ENCODE measurements at places on chromosomes 3 and 15.
A peak's percentile ranks its signal among the peaks of the same experiment; 100 is the strongest.

DNA sequence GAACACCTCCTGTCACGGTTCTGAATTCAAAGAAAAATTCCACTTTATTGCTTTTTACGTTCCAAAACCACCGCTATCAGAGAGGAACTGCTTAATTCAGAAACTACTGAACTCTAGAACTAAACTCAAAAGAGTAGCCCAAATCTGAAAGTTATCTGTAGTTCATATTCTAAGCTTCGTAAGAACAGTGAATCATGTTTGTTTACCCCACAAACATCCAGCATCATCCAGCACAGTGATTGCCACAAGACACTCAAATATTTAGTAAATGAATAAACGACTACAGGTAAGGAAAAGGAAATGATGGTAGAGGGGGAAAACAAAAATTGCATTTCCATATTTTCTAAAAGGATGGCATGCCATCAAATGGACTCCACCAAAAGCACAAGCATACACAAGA is 32.3 kb downstream of the VPS13C start:
- DNase-seq = no peak

- no peak for DNase-seq
These were observed 108.8 kb downstream of the TOP2B start for GRCh38 chr3:25555695-25556437.

DNA sequence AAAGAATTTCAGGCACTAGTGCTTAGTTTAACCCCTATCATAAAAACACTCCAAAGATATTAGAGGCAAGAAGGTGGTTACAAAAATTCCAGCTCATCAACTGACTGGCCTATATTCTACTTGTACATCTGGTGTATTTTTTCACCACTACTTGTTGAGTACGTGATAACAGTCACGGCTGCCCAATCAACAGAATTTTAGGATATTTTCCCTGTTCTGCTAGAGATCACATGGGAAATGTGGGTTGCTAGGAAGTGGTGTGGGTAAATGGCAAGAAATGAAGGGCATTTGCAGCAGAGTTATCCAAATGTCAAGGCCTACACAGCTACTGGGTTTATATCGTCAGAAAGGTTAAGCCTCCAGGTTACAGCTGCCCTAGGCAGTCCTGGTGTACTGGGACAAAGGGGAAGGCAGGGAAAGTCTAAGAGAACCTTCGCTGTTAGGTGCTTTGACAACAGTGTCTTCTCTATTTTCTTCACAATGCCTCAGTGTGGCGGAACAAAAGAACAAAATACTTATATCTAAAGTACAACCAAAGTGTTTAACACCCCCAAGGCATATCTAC is 81.9 kb downstream of the FMN1 start:
- DNase-seq = no peak

DNA sequence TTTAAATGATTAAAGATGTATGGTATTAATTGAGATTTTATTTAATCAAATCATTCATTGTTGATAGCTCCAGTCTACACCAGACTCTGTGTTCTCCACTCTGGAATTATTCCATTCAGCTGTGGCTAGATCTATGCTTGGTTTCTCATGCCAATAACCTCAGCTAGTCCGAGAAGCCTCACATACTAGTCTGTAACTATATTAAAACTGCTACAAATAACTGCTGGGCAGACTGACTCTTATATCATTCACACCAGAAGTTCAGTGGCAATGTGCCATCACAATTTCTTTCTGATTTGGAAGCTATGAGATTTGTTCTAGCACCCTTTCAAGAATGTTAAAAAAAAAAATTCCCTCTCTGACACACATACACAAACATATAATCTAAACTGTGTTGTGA is 947.3 kb downstream of the ROBO1 start:
- DNase-seq = no peak

GRCh38 chr3:190865828-190866227 is 3.3 kb upstream of the GMNC start:
- no peak for DNase-seq

DNA sequence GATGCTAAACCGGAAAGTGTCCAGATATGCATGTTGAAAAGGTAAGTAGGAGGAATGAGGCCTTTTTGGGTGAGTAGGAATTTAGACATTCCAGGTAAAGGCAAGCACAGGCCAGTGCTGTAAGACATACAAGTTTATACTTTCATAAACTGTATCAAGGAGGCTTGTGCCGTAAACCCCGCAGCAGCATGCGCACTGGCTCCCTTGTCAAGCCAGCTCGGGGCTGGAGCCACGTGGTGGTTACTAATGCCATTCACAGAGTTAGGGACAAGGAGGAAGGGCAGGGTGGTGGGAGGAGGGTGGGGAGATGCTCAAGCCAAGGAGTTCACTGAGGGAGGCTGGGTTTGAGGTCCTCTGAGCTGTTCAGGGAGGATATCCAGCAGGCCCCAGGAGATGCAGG is 35.8 kb downstream of the PLD1 start:
- no peak for DNase-seq

GRCh38 chr15:39908186-39908585 is 11.9 kb downstream of the GPR176 start:
- no peak for DNase-seq

DNA sequence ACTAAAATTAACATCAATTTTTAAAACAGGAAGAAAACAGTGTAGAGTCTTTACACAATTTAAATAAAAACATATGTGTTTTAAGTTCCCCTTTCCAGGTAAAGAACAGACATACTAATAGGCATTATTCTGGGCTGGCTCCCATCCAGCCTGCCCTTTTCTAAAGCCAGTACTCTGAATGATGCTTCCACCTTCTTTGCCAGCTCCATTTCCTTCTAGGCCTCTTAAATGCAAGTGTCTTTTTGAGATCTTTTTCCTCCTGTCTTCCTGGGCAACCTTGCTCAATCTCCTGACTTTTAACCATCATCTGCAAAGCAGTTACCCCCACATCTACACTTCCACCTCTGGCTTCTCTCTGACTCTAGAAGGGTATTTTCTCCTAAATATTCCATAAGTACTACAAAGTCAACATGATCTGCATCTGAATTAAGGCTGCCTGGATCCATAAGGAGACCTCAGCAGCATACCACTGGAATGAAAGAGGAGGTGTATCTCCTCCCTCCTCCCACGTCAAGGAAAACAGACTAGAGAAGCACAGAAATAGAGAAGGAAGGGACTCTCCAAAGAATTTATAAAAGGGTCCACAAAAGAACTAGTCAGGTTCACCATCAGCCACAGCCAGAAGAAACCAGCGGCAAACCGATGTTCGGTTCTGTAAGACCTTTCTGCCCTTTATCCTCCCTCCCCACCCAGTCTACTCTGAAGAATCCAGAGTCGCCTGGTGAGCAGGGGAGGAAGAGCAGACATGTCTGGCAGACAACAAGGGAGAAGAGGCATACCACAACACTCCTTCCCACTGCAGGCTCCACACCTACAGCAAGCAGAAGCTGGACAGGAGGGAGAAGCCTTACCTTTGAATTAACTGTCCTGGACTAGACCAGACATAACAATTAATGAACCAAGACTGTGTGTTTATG is 47.1 kb downstream of the GOLIM4 start:
- no peak for DNase-seq

GRCh38 chr3:54706738-54707137 is 221.1 kb downstream of the LRTM1 start:
- no peak for DNase-seq

- DNase-seq = no peak
These were observed 377.8 kb downstream of the KCNH8 start for GRCh38 chr3:19526071-19526470.

DNA sequence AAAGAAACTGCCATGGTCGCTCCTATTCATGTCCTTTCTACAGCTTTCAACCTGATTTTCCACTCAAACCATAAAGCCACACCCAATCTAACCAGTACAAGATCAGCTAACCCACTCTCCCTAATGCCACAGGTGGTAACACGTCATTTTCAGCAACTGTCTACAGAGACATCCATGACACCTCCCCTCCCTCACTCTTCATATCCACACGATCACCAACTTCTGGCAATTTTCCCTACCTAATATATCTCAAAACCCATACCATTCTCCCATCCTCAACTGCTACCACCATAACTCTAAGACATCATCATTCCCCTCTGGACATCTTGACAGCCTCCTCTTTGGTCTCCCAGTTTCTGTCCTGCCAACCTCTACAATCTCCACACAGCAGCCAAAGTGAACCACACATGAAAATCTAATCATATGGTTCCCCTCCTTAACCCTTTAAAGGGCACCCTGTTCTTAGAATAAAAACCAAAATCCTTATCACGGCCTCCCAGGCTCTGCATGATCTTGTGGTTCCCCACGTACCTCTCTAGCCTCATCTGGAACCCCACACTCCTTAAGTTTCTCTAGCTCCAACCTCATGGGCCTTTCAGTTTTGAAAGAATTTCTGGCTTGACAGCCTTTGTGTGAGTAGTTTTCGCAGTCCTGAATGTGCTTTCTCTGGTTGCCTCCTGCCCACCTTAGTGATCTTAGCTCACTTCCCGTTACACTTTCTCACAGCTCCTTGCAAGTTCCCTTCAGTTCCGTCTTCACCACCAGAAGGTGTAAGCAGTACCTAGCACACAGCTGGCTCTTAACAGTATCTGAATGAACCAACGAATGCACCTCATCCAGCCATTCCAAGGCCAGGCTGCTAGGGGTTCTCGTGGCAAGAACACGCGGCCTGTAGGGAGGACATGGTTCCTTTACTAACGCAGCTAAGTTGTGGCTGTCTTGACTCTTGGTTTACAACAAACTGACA is 33.4 kb downstream of the SPINK8 start:
- DNase-seq = no peak

DNA sequence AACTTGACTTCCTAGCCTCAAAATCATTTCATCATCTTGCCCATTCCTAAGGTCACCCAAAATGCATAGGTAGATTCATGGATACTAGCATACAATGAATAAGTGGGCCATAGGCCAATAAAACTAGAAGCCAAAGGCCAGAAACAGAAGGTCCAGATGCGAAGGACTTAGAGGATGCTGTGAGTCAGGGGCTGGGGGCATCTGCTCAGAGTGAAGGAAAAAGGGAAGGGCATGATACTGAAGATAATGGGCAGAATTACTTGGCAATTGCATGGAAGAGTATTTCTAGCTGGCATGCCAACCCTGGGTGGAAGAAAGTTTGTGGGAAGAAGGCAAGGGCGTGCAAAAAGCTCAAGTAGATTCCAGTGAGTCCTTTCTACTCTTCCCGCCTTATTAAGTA is 27.5 kb downstream of the ILDR1 start:
- DNase-seq = no peak

GRCh38 chr3:164460851-164461250 is 617.4 kb downstream of the SI start:
- DNase-seq = no peak

DNA sequence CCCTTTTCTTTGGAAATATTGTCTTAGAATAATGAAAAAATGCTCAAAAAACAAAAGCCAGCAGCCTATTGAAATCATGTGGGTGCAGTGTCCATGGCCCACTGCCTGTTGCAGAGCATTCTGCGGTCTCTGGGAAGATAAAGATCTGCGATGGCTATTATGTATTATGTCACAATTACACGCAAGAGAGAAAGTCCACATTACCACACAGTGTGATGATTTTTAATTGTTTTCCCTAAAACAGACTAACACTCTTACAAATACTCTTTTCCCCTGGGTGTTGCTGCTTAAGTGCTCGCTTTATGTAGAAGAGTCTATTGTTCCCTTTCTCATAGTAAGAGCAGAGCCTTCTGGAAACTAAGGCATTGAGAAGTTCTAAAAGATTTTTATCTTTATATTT is 32.2 kb downstream of the SSR3 start:
- no peak for DNase-seq

GRCh38 chr15:98083203-98083910 is 122.9 kb downstream of the ARRDC4 start:
- no peak for DNase-seq

GRCh38 chr3:146374146-146374545 is 95.2 kb downstream of the PLSCR2 start:
- no peak for DNase-seq

- DNase-seq = no peak
These were observed 1288.4 kb upstream of the CADM2 start for GRCh38 chr3:83670416-83670815.

- DNase-seq = no peak
These were observed 400.6 kb downstream of the ZBTB20 start for GRCh38 chr3:114746502-114746901.

GRCh38 chr3:6585360-6585759 is 275.6 kb upstream of the GRM7 start:
- no peak for DNase-seq

DNA sequence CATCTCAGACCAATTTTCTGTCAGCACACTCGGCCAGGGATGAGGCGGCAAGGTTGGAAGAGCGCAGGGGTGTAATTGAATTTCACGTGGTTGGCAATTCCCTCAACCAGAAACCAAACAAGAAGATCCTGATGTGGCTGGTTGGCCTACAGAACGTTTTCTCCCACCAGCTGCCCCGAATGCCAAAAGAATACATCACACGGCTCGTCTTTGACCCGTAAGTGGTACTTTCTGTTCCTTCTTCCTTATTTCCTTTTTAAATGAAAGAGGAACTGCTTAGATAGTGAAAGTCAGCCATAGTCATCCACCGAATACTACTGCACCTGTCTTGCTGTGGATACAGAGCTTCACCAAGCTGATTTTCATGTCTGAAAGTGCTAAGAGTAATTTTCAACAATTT is 60.1 kb downstream of the SGO1 start:
- DNase-seq = no peak

DNA sequence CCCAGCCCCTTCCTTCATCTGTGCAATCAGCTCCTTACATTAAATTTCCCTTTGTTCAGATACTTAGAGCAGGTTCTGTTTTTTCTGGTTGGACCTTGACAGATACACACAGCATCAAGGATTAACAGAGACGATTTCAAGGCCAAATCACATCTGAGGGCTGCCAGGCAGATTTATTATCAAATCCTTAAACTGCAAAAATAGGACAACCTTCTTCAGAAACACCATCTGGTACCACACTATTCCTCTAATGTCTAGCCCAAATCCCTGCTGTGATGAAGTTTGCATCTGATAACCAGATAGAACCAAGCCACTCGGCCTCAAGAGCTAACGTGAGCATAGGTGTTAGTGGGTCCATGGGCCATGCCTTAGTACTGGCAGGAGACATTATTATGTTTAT is 250.7 kb upstream of the PROK2 start:
- no peak for DNase-seq

GRCh38 chr15:59347915-59348314 is 24.8 kb downstream of the MYO1E start:
- DNase-seq = no peak

- DNase-seq = no peak
These were observed 888.3 kb downstream of the TUSC7 start for GRCh38 chr3:117597865-117598264.

DNA sequence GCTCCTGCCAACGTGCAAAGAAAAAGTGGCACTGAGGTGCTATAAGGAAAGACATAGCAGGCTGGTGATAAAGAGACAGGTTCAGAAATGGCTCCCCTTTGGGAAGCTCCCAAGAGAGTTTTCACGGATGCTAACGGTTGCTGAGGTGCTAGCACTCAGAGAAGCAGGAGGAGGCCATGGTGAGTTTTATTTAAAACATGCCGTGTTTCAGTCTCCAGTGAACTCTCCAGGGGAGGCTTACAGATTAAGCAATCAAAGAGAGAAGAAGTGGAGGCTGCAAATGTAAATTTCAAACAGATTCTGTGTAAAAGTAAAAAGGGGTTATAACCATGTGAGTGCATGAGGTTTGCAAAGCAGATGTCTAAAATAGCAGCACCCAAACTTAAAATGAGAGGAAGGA is 346.2 kb downstream of the NTRK3 start:
- no peak for DNase-seq

GRCh38 chr3:33417066-33417673 is 23.0 kb downstream of the UBP1 start:
- DNase-seq = no peak

- no peak for DNase-seq
These were observed 104.6 kb downstream of the LRIG1 start for GRCh38 chr3:66396161-66396760.

- peak; percentile 96 for DNase-seq
These were observed 618.1 kb downstream of the PYDC2 start for GRCh38 chr3:192079098-192079497.

All from NCI-H2081 treated with DMSO at 0.1 percent for 48 hours (cell line).